NCI-H1417 treated with DMSO at 0.1 percent for 48 hours (cell line): ENCODE measurements at places on chromosomes 7 and 10.

DNA sequence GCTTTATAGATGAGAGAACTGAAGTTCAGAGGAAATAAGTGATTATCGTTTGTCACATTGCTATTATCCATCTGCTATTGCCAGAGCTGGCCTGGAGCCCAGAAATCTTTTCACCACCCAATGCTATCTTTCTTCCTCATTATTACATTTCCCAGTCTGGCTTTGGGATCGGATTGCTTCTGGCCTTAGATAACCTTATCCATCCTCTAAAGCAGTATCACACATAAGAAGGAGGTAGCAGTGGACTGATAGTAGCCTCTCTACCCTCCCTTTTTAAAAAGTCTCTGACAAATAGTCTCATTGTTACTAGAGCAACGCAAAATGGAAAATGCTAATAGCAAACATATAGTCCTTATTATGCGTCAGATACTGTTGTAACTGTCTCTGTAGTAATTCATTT lies 1.3 kb upstream of the CLDN12 start:
- DNase-seq = no peak

DNA sequence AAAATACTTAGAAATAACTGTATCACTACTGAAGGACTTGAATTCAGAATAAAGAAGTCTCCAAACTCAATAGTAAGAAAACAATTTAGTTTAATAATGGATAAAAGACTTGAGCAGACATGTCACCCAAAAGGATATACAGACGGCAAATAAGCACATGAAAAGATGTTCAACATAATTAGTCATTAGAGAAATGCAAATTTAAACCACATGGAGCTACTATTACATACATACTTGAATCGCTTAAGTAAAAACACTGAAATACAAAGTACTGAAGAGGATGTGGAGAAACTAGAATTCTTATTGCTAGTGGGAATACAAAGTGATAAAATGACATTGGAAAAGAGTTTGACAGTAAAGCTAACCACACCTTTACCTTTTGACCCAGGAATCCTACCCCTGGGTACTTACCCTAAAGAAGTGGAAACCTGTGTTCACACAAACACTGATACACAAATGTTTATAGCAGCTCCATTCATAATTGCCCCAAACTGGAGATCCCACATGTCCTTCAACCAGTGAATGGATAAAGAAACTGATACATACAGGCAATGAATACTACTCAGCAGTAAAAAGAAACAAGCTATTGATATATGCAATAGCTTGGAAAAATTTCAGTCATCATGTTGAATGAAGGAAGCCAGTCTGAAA lies 54.3 kb upstream of the NFKB2 start:
- DNase-seq = no peak

DNA sequence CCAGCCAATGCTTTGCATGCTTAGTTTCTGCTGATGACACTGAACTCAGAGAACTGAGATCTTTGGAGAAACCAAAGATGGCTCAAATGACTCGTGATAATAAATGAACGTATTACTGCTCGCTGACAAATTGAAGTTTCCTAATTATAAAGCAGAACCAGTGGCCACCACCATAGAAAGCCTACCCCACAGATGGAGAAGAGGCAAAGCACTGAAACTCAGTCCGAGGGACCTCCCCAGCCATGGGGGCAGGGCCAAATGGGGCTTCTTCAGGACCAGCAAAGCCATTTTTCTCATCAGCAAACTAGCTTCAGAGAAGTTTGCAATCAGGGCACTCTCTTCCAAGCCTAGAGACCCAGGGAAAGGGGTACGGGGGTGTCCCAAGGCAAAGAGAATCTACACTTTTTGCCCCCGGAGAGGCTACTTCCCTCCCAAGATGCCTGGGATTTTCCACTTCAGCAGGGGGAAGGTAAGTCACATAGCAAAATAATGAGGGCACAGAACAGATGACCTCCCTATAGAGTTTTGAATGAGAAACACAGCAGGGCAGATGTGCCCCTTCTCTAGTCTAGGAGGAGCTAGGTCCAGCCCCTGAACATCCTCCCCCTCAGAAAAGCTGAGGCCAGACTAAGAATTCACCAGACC lies 4.3 kb upstream of the IL6 start:
- DNase-seq = no peak

DNA sequence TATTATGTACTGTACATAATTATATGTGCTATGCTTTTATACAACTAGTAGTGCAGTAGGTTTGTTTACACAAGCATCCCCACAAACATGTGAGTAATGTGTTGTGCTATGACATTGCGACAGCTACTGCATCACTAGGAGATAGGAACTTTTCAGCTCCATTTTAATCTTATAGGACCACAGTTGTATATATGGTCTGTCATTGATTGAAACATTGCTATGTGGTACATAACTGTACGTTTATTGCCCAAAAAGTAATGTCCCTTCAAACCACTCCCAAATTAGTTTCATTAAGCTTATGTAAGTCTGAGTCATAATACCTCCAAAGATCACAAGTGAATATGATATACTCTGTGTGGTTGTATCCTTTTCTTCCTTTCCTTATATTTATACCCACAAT lies 183.2 kb upstream of the POT1 start:
- DNase-seq = no peak

DNA sequence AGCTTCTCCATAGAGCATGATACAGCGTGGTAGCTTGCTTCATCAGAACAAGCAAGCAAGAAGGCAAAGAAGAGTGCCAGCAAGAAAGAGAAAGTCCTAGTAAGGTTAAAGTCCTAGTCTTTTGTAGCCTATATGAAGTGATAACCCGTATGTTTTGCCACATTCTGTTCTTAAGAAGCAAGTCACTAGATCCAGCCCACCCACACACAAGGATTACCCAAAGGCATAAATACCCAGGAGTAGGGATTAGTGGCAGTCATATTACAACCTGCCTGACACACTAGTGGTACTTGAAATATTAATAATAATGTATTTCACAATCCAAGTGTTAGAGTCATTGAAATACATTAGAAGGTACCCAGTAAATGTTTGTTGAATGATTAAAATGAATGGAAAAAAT lies 285.5 kb downstream of the HPSE2 start:
- no peak for DNase-seq

DNA sequence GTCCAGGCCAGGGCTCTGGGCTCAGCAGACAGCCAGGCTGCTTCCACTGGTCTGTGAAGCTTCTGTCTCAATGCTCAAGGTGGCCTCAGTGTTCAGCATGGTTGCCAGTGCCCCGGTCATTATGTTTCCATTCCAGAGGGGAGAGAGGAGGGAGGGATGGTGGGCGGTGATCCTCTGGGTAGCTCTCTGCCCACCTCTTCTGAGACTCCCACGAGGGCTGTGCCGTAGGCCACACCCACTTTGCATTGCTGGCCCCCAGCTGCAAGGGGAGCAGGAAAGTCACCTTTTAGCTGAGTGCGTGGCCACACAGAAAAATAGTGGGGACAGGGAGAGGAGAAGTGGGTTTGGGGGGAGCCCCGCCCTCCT lies 42.5 kb downstream of the FOXK1 start:
- no peak for DNase-seq

DNA sequence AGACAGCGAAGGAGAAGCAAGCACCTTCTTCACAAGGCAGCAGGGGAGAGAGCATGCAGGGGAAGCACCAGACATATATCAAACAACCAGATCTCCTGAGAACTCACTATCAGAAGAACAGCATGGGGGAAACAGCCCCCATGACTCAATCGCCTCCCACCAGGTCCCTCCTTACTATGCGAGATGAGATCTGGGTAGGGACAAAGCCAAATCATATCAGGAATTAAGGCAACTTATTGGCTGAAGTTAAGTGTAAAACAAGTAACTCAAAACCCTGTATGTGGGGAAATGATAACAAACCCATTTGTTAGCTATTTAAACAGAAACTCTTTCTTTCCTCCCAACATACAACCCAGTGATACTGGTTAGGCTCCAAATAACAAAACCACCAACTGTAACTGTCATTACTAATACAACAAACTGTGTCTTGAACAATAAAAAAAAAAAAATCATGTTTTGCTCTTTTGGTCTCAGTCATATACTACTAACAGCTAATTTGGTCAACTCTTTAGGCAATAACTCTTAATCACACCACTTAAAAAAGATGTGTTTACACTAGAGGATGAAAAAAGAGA lies 57.8 kb downstream of the MINDY3 start:
- no peak for DNase-seq
